ENCODE measurements at places on chromosomes 1 and 21.

DNA sequence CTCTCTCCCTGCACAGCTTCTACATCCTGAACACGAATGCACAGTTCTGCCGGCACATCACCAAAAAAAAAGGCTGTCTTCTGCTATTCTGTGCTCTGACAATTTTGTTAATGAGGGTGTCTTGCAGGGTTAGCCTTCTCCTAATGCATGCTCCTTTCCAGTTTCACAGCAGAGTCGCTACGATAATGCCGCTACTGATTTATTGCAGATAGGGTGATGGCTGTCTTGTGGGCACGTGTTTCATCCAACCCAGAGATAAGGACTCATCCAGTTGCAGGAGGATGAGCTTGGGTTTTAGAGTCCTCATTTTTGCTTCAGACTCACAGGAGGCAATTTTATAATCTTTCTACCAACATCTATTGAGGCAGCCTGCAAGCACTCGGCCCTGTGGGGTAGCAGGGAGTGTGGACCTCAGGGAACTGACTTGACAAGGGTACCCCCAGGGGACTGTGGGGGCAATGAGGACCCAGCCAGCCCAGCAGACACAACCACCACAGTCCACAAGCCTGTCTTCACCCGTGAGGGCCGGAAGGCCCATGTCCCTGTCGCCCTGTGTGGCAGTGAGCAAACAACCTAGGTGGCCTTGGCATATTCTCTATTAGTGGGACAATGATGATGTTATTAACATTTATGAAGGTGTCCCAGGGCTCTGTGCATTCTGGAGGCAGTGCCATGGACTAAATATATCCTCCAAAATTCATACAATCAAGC lies 15.4 kb upstream of the UTS2 start:
- DNase-seq = no peak

- DNase-seq = no peak
These were observed 218.0 kb downstream of the DENND1B start for GRCh38 chr1:197557302-197557701.

GRCh38 chr1:21451981-21452411 lies 12.1 kb downstream of the NBPF3 start:
- no peak for DNase-seq

DNA sequence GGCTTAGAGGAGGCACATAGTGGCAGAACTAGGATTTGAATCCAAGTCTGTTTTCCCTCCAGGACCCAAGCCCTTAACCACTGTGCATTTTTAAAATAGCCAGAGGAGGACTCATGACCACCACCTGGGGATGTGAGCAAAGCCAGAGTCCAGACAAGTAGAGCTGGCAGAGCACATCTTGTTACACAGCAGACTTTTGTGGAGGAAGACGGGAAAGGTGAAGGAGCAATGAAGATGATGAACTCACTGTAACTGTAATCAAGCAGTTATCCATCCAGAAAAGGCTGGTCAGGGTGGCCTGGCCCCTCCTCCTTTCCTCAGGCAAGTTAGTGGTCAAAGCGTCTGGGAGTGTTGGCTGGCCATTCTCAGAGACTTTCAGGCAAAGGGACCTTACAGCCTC lies 50.9 kb downstream of the SLC44A3 start:
- DNase-seq = no peak

DNA sequence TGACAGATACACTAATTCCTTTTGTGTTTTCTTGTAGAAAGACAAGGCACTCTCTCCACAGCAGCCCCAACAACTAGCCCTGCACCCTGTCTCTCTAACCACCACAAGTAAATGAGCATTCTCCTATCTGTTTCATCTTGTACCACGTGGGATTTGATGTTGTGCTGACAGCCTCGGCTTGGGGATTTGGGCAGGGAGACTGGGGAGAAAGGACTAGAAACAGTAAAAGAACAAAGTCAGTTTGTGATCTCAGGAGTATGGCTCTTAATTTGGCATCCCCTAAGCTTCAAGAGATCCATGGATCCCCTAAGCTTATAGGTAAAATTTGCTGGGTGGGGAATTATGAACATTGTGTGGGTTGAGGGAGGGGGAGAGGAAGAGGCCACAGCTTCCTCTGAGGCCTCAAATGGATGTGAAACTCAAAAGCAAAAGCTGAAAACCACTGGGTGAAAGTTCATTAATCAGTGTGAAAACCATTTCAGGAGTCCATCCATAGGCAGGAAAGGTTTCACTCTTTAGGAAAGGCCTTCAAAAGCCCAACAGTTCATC lies 3.1 kb downstream of the C1orf162 start:
- DNase-seq = no peak

DNA sequence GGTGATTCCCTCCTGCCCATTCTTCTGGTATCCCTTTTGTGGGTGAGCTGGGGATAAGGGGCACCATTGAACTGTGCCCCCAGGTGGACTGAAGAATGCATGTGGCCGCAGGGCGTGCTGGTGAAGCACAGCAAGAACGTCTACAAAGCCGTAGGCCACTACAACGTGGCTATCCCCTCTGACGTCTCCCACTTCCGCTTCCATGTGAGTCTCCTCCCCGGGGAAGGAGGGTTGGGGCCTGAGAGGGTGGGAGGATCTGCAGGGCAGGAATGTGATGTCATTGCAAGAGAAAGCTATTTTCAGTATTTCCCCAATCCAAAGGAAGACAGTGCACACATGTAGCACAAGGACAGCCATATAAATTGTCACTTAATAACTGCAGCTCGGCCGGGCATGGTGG lies 7.5 kb upstream of the KPNA6 start:
- DNase-seq = no peak

Data from T1000 (cell line).